Hematopoietic multipotent progenitor cell treated with erythropoietin and hydrocortisone succinate and interleukin-3 and kit ligand, for 6 days (in vitro differentiated cells): ENCODE measurements at places on chromosomes 6 and 20.

DNA sequence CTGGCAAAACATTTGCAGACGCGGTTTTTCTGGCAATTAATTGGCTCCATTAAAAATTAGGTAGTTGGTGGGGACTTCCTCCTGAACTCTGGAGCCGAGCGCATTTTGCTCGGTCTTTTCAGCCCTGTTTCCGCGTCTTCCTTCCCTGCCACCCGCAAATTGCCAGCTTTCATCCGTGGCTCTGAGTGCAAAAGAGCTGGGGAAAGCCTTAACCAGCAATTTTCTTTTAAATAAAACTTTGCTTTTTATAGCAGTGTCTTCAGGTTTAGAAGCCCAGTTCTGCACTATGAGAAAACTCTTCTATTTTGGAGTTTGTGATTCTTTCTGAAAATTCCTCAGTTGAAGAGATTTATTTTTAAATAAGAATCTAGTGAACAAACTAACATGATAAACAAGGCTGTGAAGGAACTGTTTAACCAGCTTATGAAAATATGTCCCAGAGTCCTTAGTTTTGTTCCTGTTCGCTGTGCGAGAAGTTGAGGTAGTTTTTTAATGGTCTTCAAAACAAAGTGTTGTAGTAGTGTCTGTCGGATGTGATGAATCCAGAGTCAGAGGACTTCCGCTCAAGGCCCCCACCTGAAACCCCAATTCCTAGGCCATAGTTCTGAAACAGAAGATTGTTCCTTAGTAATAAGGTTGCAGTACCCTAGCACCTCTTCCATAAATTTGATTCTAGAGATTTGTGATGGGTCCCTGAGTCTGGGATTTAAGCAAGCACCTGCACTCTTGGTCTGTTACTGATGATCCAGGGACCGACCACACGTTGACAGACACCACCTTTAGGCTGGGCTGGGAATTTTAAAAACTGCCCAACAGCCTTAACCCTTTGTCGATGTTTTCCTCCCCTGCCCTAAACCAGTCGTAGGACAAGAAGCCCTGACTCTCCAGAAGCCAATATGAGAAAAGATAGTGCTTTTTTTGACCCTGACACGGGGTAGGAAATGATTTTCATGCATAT lies 950 bp downstream of the KCTD20 start:
- DNase-seq = peak; percentile 52

- no peak for DNase-seq
Observed at GRCh38 chr6:33072508-33073100, 845 bp downstream of the HLA-DPA1 start.

GRCh38 chr6:101445527-101445926 lies 52.0 kb downstream of the GRIK2 start:
- DNase-seq = no peak

DNA sequence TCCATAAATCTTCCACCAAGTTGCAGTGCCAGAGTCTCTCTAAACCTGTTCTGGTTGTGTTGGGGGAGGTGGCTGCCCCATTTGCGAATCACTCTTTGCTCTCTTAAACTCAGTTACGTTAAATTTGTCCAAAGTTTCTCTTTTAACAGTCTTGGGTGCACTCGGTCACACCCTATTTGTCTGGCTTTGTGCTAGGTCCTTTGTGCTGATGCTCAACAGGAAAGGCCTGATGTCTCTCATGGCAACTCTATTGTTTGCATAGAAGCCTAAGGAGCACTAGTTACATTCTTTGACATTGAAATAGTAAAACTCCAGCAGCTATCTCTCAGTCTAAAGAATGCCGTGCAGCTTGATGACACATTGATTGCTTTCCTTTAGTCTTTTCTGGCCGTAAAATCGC lies 105.1 kb downstream of the TRMT11 start:
- DNase-seq = no peak

- no peak for DNase-seq
Observed at GRCh38 chr20:4161401-4162251, 146.3 kb upstream of the RNF24 start.

GRCh38 chr6:106823732-106824351 lies 150.7 kb downstream of the CD24 start:
- DNase-seq = no peak

- no peak for DNase-seq
Observed at GRCh38 chr6:128345278-128345677, 175.1 kb downstream of the PTPRK start.

DNA sequence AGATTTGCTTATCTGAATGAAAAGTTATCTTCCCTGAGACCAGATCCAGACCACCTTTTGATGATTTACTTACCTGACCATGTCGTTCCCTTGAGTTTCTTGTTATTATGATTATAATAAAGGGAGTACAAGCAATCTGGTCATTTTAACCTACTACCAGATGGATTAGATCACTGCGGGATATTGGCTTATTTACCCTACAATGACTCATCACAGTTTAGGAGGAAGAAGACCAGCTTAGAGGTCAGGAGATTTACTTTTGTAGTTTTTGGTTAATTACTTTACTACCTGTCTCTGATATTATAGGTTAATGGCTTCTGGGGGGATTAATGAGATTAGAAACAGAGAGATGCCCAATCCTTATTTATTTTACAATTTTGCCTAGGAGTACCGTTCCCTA lies 10.7 kb downstream of the PKIB start:
- no peak for DNase-seq

DNA sequence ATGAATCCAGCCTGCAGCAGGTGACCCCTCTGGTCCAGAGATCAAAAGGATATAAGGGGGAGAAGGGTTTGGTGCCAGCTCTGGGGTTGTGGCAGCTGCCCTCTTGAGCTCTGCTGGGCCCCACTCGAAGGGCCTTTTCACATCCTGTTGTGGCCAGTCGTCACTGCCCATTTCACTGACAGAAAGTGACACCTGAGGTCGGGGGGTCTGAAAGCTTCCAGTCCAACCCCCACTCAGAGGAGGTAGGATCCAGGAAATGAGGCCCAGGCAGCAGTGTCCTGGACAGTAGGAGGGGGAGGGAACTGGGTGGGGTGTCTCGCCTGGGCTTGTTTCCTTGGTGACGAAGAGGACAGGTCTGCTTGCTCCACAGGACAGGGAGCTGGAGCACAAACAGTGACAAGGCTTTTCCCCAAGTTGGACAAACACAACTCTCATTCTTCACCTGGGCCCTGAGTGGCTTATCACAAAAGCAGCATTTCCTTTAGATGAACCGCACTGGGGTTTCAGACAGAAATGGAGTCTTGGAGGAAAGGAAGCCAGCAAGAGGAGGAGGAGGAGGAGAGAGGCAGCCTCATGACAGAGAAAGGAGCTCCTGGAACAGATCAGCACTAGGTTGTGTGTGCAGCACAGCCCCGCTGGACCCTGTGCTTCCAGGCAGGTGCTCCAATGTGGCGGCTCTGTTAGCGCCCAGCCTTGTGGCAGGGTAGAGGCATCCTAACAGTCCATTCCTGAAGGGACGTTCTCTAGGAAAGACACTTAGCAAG lies 11.0 kb downstream of the FRS3 start:
- peak; percentile 46 for DNase-seq

DNA sequence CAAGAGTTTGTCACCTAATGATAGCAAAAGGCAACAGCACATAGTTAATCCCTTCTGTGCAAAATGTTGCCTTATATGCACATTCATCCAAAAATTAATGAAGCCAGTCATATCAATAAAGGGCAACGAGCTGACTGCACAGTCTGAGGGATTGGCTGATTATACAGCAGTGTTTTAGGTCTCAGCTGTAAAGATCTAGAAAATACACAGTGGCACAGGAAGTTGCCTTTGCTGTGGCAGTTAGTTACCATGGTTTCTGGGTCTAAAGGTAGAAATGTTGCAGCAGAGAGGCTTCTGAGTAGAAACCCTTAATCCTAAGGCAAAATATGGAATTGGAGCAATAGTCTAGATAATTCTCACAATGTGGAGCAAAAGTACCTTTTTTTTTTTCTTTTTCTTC lies 89.7 kb downstream of the SMPDL3A start:
- DNase-seq = no peak

- no peak for DNase-seq
Observed at GRCh38 chr6:144265390-144265789, 19.7 kb upstream of the UTRN start.

GRCh38 chr20:10478930-10479329 lies 43.8 kb downstream of the SLX4IP start:
- no peak for DNase-seq

- peak; percentile 68 for DNase-seq
Observed at GRCh38 chr20:25606094-25606695, 17.6 kb downstream of the NANP start.

- no peak for DNase-seq
Observed at GRCh38 chr20:49935746-49936152, 448 bp upstream of the RNF114 start.

DNA sequence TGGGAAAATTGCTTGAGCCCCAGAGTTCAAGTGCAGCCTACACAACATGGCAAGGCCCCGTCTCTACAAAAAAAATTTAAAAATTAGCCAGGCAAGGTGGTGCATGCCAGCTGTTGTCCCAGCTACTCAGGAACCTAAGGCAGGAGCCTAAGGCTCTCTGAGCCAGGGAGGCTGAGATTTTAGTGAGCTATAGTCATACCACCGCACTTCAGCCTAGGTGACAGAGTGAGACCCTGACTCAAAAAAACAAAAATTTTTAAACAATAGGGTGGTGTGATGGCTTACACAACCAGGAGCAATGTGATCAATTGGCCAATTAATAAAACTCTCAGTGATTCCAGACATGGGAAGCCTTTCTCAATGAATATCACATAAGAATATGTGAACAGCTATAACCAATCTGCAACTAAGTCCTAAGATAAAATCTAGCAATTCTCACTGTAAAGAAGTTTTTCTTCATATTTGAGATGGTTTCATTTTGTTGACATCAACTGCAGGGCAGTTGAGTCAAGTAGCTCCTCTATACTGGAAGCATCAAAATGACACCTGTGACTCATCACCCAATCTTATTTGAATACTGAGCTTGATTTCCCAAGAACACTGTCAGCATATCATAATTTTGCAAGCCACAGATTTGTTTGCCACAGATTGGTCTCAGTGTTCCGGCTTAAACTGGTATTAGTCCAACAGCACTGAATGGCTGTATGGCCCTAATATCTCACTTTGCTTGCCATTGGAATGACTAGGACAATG lies 169.0 kb upstream of the GJE1 start:
- no peak for DNase-seq

GRCh38 chr6:27352850-27353249 lies 35.7 kb upstream of the ZNF391 start:
- DNase-seq = no peak

- DNase-seq = no peak
Observed at GRCh38 chr20:19785173-19785982, 27.3 kb downstream of the RIN2 start.

DNA sequence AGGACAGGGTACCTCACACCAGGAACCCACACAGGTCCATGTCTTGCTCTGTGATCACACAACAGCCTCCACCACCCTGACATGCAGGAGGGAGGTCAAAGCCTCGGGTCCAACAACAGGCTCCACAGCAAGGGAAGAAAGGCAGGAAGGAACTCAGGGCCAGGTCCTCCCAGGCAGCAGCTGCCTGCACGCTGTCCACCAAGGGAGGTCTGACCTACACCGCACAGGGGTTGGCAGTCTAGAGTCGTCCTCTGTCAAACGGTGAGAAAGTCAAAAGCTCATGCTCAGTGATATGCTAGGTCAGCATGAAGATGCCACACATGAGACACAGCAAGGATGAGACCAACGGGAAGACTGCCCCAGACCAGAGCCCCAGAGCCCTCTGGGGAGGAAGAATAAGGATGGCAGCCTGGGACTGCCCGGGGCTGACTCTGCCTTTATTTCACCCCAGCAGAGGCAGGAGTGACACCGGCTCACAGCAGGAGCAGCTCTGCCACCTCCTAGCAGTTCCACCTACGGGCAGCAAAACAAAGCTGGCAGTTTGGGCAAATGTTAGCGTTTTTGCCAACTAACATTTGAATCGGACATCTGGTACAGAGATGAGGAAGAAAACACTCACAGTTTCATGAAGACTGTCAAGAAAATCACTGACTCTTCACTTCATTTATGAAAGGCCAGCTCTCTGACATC lies 8.5 kb downstream of the GMEB2 start:
- no peak for DNase-seq

DNA sequence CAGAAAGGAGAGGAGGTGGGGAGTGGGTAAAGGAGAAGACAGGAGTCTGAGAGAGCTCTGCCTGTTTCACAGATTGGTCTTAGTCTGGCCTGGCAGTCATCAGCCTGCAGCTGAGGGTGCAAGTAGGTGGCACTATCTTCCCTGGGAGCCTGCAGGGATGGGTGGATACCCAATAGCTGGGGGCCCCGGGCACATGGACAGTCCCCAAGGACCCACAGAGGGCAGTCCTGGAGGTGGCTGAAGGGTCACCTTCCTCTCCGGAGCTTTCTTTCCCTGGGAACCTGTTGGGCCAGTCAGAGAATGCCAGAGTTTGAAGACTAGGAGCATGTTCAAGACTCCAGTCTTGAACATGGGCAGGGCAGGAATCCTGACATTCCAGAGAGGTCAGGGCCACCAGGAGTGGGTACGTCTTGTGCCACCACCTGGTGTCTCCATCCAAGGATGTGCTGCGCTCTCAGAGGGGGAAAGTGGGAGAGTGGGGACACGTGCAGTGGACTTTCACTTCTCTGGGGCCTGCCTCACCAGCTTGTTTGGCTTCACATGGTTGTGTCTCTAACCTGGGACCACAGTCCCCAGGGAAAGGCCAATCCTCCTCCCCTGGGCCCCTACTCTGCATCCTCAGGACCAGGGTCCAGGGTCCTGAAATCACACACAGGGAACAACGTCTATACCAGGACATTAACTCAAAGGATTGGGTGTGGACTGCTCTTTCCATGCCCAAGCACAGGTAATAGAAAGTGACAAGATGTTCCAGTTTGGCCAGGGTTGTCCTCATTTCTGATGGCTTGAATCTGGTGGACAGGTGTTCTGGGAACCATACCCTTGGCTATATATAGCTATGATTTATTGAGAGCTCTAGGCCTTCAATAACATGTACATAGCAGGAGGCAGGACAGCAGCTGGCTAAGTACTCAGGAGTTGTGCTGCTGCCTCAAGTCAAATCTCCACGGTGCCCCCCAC lies 18.0 kb downstream of the AARS2 start:
- no peak for DNase-seq

- peak; percentile 26 for DNase-seq
Observed at GRCh38 chr6:73579389-73579788, 58.6 kb upstream of the EEF1A1 start.

DNA sequence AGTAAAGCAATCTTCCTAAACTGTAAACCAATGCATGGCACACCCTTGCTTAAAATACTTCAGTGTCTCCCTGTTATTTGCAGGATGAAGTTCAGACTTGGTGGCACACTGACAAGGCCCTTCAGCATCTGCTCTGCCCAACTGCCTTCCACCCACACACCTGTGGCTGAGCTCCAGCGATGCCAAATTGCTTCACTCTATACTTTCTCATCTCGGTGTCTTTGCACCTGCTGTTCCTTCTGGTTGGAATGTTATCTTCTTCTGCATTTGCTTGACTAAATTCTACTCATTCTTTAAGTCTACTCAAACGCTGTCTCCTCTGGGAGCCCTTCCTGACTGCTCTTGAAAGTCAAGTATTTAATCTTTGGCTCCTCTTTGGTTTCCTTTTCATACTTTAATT lies 100.1 kb upstream of the SUPT3H start:
- DNase-seq = no peak

- no peak for DNase-seq
Observed at GRCh38 chr20:58619077-58619863, 31.8 kb upstream of the STX16 start.

- DNase-seq = no peak
Observed at GRCh38 chr20:24643731-24644626, 174.6 kb downstream of the SYNDIG1 start.
